Cerebellum (tissue), 4 donors: ENCODE measurements at places on chromosomes 12 and 14. TPM values are rescaled to one million over a fixed set of nuclear protein-coding genes. Genes with fewer than 3 reads are reported as not detected.
A peak's percentile ranks its signal among the peaks of the same experiment; 100 is the strongest.

Gene GALNT16
- total RNA-seq: 9.3 TPM

Gene GARIN6
- not detected for total RNA-seq

Gene PLEK2
- 0.64 TPM for total RNA-seq

Gene CYP27B1
- 1.2 TPM for total RNA-seq

Gene GPRC5D
- total RNA-seq: not detected

Gene HOXC11
- total RNA-seq: not detected

Gene KRT82
- not detected for total RNA-seq

Gene METTL3
- 77.7 TPM for total RNA-seq

Gene SYCP3
- 1.3 TPM for total RNA-seq

Gene P2RX7
- 2.3 TPM for total RNA-seq

Gene KLRC1
- total RNA-seq: not detected

Gene OVCH1
- total RNA-seq: 1.6 TPM

Gene MYO1H
- total RNA-seq: 0.09 TPM

Gene PTPRR
- 8.1 TPM for total RNA-seq

GRCh38 chr12:66709893-66710292 lies 31.0 kb upstream of the GRIP1 start:
- DNase-seq: no peak

DNA sequence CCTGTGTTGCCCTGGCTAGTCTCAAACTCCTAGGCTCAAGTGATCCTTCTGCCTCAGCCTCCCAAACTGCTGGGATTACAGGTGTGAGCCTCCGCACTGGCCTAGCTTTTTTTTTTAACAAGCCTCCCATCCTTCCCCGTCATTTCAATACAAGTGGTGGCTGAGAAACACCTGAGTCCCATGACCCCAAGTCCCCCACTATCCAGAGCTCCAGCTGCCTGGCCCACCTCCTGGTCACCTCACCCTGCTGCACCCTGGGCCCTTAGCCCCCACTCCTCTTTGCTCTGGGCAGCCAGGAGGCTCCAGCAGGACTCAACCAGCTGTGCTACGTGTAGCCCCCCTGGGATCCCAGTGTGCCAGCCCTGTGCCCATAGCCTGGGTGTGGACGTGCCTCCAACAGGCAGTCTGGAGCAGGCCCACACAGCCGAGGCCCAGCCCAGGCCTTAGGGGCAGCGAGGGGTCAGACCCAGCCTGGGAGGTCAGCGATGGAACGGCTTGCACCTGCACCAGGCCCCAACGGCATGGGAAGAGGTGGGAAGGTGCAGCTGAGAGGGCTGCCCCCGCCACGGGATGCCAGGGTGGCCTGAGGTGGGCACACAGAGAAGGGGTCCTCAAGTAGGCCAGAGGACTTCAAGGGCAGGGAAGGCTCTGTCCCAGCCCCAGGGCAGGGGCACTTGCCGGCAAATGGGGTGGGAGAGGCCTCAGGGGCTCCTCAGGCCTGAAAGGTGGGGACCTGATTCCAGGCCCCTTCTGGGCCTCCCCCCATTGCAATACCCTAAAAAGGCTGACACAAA lies 6.5 kb downstream of the AHNAK2 start:
- no peak for DNase-seq

- no peak for DNase-seq
These were observed 27.5 kb upstream of the HNF1A start for GRCh38 chr12:120950807-120951206.

DNA sequence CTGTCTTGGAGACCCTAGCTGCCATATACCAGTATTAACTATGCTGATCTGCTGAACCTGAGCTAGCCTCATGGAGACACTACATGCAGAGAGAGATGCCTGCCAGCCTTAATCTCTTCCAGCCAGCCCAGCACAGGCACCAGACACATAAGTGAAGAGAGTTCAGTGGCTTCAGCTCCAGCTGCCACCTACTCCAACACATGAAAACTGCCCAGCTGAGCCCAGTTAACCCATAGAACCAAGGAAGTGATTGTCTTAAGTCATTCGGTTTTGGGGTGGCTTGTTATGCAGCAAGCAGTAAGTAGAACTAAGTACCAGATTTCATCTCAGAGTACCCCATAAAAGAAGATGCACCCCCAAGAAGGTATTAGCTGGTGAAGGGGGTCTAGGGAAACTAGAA lies 7.6 kb downstream of the SERPINA11 start:
- no peak for DNase-seq

DNA sequence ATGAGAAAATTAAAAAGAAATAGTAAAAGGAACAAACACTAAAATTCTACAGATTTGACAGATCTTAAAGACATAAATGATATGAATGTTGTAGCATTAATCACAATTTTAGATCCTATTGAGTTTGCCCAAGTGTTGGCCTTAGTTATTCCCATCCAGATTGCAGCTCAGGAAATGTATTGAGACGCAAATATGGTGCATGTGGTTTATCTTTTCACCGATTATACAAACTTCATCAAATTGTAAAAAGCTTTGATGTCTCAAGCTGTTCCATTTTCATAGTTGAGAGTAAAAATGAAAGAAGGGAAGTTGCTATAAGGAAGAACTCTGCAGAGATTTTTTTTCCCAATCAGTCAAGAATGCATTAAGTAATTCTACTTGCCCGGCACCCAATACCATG lies 328.4 kb downstream of the EGLN3 start:
- no peak for DNase-seq

DNA sequence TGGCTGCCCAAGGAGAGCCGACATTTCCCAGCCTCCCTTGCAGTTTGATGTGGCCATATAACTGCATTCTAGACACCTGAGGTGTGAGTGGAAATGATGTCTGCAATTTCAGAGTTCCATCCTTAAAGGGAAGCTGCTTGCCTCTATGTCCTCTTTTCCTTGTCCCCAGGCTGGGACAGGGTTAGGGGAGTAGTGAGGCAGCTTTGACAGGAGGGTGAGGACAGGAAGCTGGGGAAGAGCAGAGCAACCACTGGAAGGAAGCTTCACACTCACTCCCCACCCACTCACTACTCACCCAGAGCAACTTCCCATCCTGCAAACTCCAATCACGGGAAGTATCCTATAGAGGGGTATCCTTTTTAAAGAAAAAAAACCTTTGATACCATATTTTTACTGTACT lies 28.9 kb upstream of the LTA4H start:
- DNase-seq: no peak

DNA sequence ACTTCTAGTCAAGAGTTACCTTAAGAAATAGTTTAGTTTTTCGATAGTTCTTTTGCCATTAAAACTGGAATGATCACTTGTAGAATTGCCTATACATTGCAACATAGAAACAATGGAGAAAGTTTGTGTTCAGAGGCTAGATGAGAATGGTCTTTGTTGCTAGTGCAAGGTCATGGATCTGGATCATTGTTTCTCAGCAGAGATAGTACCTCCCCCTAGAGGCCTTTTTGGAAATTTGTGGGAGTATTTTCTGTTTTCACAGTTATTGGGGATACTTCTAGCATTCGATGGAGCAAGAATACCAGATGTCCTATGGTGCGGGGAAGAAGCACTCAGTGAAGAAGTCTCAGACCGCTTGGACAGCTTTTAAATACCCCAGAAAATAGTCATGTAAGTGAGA lies 138.8 kb upstream of the HMGA2 start:
- no peak for DNase-seq

- no peak for DNase-seq
These were observed 62.5 kb downstream of the ETNK1 start for GRCh38 chr12:22687361-22688076.

GRCh38 chr14:90644882-90645281 lies 171.3 kb downstream of the TTC7B start:
- DNase-seq: no peak

DNA sequence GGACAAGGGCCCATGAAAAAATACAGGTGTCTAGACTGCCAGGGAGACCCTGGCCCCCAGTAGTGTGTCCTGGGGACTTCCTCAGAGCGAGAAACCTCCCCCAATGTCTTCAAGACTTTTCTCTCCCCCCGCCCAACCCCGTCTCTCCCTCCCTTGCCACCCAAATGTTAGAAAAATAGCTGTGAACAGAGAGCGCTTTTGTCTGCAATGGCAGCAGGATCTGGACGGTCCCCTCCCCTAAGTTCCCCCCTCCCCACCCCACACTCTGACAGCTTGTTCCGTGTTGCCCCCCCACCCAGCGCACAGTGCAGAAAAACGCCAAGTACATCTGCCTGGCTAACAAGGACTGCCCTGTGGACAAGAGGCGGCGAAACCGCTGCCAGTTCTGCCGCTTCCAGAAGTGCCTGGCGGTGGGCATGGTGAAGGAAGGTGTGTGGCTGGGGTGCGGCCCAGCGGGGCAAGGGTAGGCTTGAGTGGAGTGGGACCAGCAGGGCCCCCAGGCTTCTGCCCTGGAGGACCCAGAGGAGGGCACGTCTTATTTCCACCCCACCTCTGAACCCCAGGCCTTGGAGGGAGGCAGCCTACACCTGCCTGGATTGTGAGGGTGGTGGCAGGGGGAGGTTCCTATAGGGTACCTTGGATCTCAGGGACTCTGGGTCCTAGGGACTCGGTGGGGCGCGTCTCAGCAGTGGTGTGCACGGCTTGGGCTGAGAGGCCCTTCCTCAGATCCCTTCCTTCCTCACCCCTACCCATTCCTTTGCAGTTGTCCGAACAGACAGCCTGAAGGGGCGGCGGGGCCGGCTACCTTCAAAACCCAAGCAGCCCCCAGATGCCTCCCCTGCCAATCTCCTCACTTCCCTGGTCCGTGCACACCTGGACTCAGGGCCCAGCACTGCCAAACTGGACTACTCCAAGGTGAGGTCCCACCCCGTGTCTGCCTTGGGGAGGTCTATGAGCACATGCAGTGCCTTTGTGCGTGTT lies 4.8 kb downstream of the NR4A1 start:
- no peak for DNase-seq

DNA sequence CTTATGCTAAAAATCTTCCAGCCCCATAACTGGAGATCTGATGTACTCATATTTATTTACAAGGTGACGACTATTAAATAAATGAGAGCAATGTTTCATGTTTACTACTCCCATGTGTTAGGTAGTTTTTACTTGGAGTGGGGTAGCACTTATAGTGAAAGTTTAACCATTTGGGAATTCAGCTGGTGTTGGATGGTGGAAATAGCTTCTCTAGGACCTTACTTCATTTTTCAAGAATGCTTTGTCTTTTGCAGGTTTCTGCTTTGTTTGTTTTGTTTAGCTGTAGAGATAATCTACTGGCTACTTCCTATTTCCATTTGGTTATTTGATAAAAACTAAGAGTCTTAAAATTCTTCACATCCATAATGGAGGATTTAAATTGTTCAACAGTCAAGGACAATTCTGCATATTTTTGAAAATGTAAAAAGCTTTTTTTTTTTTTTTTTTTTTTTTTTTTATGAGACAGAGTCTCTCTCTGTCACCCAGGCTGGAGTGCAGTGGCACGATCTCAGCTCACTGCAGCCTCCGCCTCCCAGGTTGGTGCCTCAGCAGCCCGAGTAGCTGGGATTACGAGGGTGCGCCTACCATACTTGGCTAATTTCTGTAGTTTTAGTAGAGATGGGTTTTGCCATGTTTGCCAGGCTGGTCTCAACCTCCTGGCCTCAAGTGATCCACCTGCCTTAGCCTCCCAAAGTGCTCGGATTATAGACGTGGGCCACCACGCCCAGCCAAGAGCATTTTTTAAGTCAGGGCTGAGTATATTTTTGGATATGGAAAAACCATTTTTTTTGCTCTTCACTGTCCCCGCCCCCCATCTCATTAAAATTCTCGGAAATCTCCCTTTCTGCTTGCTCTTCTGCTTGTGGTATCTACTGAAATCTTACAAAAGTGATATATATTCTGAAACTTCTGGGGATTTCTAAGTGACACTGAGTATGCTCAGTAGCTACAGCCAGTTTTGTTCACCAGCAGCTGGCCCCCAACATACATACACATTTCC lies 1.4 kb upstream of the ABCD2 start:
- DNase-seq: no peak

- no peak for DNase-seq
These were observed 3.6 kb upstream of the FGF6 start for GRCh38 chr12:4448943-4449850.

DNA sequence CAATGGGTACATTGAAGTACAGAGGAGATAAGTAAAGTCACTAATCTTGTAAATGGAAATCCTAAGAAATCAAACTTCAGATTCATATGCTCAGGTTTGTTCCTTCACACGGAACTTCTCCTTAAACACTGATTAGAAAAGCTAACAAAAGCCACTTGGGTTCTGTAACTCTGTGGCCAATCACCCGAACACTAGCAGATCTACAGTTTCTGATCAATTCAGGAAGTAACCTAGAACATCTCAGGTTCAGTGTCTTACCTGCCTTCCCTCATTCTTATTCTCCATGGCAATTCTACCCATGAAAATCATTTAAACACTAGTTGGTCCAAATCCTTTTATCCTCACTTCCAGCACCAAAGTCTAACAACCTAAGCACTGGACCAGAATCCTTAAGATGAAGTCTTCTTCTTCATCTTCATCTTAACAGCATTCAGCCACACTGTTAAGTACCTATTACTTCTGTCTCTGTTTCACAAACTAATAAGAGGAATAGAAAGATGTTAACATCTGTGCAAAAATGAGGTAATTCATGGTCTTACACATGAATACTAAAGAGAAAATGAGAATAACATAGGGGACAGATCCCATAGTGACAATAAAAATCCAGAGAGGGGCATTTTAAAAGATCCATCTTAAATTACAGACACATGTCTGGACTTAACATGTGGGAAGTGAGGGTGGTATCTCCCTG lies 184.5 kb downstream of the SSPN start:
- no peak for DNase-seq

GRCh38 chr14:56555921-56556570 lies 23.6 kb upstream of the TMEM260 start:
- peak; percentile 24 for DNase-seq

DNA sequence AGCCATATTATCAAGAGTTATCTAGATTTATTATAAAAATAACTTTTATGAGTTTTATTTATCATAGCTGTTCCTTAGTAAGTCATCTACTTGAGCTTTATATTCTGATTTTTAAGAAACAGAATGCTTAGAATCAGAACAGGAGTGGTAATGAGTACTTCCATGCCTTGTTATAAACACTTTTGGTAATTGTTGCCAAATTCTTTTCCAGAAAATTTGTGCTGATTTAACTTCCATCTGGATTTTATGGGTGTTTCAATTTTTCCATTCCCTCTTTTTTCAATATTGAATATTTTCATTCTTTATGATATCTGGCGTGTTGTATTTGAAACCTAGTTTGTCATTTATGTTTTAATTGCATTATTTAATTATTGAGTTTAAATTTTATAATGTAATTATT lies 131.2 kb downstream of the MSRB3 start:
- no peak for DNase-seq

- DNase-seq: no peak
These were observed 6.0 kb downstream of the BICDL1 start for GRCh38 chr12:119994892-119995658.

GRCh38 chr14:54447231-54447692 lies 6.1 kb upstream of the CNIH1 start:
- no peak for DNase-seq

DNA sequence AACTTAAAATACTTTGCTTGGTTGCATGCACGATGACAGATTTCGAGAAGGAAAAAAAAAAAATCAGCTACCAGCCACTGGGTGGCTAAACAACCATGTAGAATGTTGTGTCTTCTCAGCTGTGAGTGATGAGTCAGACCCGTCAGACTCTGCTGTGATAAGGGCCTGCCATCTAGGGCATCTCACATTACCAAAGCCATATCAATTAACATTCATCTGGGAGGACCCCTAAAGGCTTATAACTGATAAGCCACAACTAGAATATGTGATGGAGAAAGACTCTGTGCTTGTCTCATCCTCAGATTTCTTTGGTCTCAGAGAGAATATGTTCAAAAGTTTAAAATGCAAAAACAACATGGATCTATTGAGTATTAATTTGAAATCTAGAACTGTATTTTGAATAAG lies 111.5 kb downstream of the PAX9 start:
- no peak for DNase-seq

GRCh38 chr12:69998011-69998410 lies 173.0 kb downstream of the MYRFL start:
- no peak for DNase-seq
